Vagina (tissue), 2 donors: ENCODE measurements at places on chromosomes 3 and 15.

- DNase-seq = no peak
Measured at GRCh38 chr3:73653351-73653750, 28.6 kb upstream of the PDZRN3 start.

GRCh38 chr3:4174791-4175190, 128.4 kb upstream of the SETMAR start:
- DNase-seq = no peak

DNA sequence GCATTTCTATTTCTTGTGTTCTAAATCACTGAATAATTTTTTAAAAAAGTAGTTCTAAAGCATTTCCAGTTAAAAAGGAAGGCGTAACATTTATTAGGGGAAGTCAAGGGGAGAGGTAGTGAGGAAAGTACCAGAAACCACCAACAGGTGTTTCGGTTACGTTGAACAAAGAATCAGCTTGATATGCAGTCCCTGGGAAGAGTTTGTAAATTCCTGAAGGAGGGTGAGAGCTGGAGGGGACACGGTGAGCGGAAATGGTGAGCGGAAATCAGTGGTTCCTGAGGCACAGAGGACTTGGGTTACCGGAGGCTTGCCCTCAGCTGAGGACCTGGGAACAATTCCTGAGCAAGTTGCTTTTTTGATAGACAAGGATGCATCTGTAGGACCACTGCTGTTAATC, 17.8 kb downstream of the MAP2K1 start:
- no peak for DNase-seq

DNA sequence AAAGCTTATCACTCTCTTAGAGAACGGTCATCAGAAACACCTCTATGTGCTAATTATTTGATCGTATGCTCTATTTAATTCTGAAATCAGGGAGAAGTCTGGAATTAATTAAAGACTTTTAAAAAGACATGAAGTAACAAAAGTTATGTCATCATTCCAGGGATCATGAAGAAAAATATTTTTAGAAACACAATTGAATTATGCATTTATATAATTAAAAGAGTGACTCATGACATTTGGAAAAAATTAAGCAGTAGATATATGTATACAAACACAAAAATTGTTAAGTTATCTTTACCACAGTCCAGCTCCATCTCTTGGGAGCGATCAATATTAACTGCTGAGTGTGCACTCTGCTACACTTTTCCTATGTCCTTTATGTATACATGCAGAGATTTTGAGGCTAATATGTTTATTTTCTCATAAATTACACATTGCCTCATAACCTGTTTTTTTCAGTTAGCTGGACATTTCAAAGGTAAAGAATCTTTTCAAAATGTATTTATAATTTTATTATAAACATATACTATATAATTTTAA, 717.7 kb downstream of the GBE1 start:
- no peak for DNase-seq

- no peak for DNase-seq
Measured at GRCh38 chr15:55530861-55531313, 22.9 kb upstream of the DNAAF4 start.

GRCh38 chr3:13519006-13519791, 29.7 kb upstream of the FBLN2 start:
- no peak for DNase-seq

GRCh38 chr15:87599616-87600015, 656.9 kb downstream of the NTRK3 start:
- DNase-seq = no peak

DNA sequence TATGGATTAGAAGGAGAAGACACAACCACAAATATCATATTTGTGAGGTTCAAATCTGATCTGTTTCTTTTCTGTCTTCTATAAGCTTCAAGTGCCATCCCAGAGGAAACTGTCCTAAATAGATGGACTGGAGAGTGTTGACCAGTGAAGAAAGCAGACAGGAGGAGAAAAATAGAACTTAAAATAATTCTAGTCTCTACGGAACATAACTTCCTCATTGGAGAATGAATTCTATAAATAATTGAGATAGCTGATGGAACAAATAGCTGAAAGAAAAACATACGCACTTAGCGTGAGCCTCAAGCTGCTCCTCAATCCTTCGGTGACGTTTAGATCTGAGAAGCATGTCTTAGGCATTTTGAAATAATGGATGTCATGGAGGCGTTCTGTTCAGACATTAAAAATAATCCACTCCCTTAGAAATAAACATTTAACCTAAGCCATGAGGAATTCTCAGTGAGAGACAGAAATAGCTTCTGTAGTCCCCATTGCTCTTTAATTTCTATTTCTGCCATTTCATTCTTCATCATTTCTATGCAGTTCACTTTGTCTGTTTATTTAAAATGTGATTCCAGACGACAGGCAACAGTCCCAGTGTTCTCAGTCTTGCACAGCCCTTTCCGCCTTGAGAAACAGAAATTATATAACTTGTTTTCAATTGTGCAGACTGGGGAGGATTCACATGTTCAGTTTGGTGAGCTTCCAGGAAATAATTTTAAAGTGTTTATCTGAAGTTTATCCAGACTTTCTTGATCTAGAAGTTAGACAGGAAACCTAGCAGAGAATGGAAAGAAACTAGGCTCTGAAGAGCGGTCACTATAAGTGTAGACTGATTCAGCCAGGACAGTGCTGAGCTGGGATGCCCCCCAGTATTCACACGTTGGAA, 97.3 kb downstream of the NR1D2 start:
- no peak for DNase-seq

DNA sequence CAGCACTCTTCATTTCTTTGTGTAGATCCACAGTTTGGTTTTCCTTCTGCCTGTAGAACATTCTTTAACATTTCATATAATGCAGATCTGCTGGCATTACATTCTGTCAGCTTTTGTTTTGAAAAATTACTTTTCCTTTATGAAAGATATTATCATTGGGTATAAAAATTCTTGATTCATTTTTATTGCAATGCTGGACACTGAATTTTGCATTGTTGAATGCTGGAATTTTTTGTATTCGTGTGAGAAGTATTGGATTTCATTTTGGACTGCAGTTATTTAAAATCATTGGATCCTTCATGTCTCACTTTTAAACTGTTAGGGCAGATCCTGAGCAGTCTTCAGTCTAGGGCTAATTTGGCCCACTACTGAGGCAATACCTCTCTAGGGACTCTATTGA, 67.1 kb downstream of the SNRK start:
- no peak for DNase-seq

DNA sequence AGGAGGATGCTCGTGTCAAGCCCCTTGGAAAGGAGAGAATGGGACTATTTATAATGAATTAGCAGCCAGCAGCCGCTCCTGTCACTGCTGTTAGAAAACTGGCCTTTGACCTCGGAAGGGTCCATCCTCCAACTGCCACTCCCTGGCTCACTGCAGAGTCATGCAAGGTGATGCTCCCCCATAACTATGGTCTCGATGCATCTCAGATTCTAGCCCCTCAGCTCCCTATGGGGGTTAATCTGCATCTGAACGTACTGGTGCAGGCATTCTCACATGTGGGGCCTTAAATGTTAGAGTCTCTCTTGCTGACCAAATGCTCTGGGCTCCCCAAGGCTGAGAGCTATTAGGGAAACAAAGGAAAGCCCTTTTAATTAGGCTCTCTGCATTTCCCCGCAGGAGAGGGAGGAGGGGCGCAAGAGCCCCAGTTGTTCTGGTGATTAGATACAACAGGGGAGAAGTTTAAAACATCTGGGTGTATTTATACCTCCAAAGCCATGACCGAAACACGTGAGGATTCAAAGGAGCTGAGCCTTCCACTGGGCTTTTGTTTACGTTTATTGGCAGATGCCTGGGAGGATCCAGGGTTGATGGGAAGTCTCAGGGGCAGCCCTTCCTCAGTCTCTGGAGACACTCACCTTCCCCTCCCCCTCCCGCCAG, 182.5 kb downstream of the OPA1 start:
- DNase-seq = peak; percentile 49

GRCh38 chr3:128266453-128266852, 113.2 kb downstream of the EEFSEC start:
- peak; percentile 18 for DNase-seq

GRCh38 chr15:93482731-93483130, 393.7 kb upstream of the RGMA start:
- DNase-seq = no peak

GRCh38 chr15:50876989-50877360, 31.5 kb upstream of the AP4E1 start:
- no peak for DNase-seq

DNA sequence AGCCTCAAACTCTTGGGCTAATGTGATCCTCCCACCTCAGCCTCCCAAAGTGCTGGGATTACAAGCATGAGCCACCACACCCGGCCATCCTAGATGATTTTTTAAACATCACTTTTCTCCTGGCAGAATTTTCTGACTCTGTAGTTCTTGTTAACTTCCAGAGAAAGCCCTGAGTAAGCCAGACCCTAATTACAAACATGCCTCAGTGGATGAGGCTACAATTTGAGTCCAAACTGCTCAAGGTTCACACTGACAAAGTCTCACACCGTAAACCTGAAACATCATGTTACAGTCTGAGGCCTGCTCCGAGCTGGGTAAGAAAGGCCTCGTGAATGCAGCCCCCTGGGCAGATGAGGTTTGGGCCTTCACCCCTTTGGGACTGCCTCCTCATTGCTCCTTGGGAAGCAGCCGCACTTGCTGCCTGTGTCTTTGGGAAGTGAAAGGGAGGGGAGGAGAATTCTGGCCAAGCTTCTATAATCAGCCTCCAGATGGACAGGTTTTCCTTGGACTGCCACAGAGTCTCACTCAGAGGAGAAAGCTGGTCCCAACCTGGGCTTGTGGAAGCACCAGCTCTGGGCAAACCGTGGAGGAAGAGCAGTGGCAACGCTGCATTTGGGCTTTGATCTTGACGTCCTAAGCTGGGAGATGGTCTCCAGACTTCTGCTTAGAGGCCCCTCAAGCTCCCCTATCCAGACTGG, 46.0 kb downstream of the CA12 start:
- no peak for DNase-seq

DNA sequence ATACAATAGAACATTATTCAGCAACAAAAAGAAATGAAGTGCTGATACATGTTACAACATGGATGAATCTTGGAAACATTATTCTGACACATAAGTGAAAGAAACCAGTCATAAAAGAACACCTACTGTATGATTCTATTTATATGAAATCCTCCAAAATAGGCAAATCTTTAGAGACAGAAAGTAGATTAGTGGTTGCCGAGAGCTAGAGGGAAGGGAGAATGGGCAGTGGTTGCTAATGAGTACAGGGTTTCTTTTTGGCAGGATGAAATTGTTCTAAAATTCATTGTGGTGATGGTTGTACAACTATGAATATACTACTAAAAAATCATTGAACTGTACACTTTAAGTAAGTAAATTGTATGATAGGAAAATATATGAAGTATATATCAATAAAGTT, 6.3 kb upstream of the LRRC58 start:
- no peak for DNase-seq

DNA sequence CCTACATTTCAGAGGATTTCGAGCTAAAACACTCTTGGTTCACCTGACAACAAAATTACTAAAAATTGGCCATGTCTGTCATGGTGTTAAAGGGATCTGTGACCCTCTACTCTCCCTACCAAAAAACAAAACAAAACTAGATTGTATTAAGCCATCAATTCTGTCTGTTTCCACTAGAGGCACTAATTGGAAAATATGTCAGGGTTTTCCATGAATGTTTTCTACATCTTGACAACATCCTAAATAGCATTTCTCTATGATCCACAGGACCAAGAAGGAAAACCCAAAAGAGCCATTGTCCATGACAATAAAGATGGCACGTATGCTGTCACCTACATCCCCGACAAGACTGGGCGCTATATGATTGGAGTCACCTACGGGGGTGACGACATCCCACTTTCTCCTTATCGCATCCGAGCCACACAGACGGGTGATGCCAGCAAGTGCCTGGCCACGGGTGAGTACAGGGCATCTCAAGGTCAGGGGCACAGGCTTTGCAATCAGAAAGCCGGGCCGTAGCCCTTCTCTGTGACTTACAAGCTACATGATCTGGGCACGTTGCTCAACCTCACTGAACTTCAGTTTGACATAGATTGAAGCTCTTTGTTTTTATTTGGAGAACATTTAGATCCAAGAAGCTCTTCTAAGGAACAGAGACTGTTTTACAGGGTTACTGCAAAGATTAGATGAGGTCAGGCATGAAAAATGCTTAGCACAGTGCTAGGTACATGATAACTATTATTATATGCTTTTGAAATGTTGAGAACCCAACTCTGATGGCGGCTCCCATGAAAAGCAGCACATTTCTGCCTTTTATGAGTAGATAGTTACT, 74.8 kb downstream of the DNASE1L3 start:
- DNase-seq = no peak

GRCh38 chr3:123344907-123345594, 103.8 kb downstream of the ADCY5 start:
- DNase-seq = no peak

DNA sequence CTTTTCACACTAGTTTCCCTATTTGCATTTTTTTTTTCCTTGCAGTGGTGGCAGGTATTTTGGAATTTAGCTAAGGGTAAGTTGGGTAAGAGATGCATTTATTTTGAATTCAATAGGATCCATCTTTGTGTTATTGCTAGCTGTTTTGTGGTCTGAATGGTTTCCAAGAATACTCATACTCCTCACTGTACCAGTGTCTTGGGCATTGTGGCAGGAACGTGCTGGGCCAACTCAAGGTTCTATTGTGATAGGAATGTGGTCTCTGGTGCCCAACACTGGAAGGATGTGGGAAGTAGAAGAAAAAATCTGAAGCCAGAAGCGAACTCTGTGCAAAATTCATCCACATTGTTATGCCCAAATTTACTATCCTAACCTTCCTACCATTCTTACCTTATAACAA, 135.6 kb downstream of the RBMS3 start:
- DNase-seq = no peak

DNA sequence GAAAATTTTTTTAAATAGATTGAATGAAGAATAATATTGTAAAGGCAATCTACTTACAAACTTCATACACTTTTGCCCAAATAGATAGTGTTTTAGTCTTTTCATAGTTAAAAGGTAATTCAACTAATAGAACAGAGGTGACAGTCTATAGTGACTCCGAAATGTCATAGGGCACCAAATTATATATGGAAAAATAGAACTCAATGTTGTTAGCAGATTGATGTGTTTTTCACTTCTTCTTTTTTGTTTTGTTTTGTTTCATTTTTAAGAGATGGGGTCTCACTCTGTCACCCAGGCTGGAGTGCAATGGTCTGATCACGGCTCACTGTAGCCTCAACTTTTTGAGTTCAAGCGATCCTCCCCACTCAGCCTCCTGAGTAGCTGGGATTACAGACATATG, 721 bp downstream of the CSTA start:
- DNase-seq = no peak

- DNase-seq = no peak
Measured at GRCh38 chr15:41417418-41418195, 712 bp downstream of the RTF1 start.

GRCh38 chr3:158539414-158540014, 31.5 kb upstream of the MLF1 start:
- no peak for DNase-seq

GRCh38 chr15:59963925-59964324, 40.2 kb upstream of the FOXB1 start:
- no peak for DNase-seq

GRCh38 chr15:63469190-63469589, 35.2 kb upstream of the USP3 start:
- DNase-seq = no peak

GRCh38 chr15:55707951-55708350, 35.0 kb downstream of the PRTG start:
- no peak for DNase-seq
